ENCODE measurements at places on chromosomes 4 and X.

DNA sequence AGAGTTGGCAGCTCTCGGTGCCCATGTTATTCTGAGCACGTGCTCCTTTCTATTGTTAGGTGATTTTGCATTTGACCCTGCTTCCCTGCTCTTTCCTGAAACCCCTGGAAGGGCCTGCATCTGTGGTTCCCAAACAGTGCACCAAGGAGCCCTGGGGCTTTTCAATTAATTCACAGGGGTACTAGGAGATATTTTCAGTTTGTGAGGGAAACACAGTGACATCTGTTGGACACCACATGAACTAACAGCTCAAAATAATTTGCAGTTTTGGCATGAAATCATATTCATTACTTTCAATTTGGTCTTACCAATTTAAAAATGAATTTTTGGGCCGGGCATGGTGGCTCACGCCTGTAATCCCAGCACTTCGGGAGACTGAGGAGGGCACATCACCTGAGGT lies 156.6 kb downstream of the GATB start:
- peak; percentile 15 for DNase-seq
- H3K27ac ChIP-seq = no peak overlapping the region
- no peaks in the 10 kb centered on the region for H3K36me3 ChIP-seq
- H3K27me3 ChIP-seq = no peaks in the 10 kb centered on the region

DNA sequence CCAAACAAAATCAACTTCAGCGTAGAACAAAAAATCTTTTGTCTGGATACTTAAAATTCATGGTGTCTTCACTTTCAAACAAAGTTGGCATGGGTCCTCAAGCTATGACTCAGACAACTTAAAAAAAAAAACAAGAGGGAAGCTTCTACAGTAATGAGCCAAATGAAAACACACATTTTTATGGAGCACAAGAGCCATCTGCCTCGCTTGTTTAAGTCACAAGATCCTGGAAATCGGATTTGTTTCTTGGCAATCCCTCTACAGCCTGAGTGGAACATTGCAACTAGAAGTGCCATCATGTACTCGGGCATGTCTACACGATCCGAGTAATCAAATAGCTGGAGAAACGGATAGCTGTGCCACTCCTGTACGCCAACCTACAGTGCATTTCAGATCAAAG lies 22.6 kb downstream of the LAMP2 start:
- no peaks in the 10 kb centered on the region for H3K4me1 ChIP-seq
- H3K4me3 ChIP-seq = no peak overlapping the region
- peaks cover 6% of the 10 kb centered on the region for H3K36me3 ChIP-seq

- no peaks in the 10 kb centered on the region for H3K36me3 ChIP-seq
- H3K4me3 ChIP-seq = no peak overlapping the region
- H3K27me3 ChIP-seq = no peaks in the 10 kb centered on the region
- no peaks in the 10 kb centered on the region for H3K4me1 ChIP-seq
- no peak overlapping the region for H3K27ac ChIP-seq
Observed at GRCh38 chr4:121564840-121565375, 131.9 kb downstream of the ANXA5 start.

GRCh38 chr4:154416190-154416547 lies 75.4 kb downstream of the DCHS2 start:
- peak; percentile 1 for DNase-seq
- H3K4me1 ChIP-seq = no peaks in the 10 kb centered on the region
- H3K27me3 ChIP-seq = no peaks in the 10 kb centered on the region
- H3K4me3 ChIP-seq = no peak overlapping the region

DNA sequence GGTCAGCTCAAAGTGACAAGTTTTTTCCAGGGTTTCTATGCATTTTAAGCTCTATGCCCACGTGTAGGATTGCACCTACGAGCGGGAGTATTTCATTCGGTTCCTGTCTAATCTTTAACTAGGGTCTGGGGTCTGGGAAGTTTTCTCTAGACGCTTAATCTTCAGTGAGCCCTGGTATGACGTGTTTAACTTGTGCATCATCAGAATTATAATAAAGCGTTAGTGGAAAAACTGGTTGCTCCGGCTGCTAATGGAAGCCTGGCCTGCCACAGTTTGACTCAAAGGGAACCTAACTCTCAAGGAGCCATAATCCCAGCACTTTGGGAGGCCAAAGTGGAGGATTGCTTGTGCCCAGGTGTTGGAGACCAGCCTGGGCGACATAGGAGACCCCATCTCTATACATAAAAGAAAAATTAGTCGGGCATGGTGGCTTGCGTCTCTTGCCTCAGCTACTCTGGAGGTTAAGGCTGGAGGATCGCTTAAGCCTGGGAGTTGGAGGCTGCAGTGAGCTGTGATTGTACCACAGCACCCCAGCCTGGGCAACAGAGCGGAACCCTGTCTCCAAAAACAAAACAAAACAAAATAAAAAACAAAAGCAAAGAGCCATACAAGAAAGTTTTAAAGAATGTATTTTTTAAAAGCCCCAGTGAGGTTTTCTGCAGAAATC lies 30.2 kb downstream of the ARSD start:
- DNase-seq = peak; percentile 58
- no peaks in the 10 kb centered on the region for H3K27me3 ChIP-seq
- peak overlapping the region; percentile 95 for H3K27ac ChIP-seq
- peaks cover 35% of the 10 kb centered on the region for H3K4me1 ChIP-seq

DNA sequence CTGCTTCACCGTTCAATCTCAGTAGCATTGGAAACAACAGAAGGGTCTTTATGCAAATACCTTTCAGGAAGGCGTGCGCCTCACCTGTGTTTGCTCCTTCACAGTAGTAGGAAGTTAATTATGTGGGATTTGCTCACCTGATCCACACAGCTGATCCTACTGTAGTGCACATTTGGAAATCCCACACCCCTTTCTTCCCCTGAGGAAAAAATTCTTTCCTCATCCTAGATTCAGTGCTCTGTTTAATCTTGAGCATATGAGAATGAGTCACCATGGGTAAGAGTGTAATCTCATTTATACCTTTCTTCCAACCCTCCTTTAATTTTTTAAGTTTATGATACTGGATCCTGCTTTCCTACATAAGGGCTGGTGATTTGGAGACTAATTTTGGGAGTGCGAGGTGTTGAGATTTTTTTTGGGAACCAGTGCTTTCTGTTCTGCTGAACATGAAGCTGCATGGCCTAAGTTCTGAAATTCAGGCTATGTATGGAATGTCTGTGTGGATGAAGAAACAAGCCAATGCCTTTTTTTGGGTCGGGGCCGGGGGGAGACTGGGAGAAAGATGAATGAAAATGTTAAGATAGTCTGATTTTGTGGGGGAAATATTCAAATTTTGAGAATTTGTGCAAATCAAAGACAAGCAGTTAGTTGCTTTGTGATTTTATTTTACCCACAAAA lies 19.0 kb downstream of the GAB1 start:
- no peaks in the 10 kb centered on the region for H3K27me3 ChIP-seq
- H3K36me3 ChIP-seq = peaks cover 3% of the 10 kb centered on the region
- H3K4me3 ChIP-seq = no peak overlapping the region
- peak; percentile 47 for DNase-seq

- H3K36me3 ChIP-seq = no peaks in the 10 kb centered on the region
- no peak for DNase-seq
- no peaks in the 10 kb centered on the region for H3K4me1 ChIP-seq
- no peaks in the 10 kb centered on the region for H3K27me3 ChIP-seq
Observed at GRCh38 chr4:117907646-117908045, 126.6 kb upstream of the NDST3 start.

DNA sequence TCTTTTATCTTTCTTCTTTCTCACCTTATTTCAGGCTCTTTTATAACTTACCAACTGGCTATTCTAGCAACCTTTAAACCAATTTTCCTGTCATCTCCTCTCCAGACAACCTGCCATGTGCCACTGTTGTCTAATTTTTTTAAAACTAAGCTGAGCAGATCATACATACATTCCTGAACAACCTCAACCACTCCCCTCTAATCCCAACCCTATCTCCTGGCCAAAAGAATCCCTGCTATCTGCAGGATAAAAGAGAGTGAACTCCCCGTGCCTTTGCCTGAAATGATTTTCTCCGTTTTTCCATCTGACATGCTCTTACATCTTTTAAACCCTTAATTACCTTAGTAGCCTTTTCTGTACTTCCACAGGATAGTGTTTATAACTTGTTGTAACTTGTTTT lies 35.5 kb downstream of the DCUN1D4 start:
- H3K4me3 ChIP-seq = no peak overlapping the region
- peaks cover 4% of the 10 kb centered on the region for H3K4me1 ChIP-seq
- no peak for DNase-seq
- H3K27me3 ChIP-seq = no peaks in the 10 kb centered on the region

DNA sequence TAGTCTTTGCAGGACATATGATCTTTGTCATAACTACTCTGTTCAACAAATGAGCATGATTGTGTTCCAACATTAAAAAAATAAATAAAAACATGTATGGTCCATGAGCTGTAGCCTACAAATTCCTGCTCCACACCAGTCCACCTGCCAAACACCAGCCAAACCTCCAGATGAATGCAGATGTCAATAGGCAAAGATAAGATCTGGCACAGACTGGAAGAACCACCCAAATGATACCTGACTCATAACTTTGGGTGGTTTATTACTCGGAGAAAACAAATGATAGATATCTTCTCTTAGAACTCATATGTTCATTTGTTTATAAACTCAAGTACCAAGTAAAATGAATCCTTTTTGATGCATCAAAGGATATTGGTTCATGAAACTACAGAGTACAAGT lies 425.1 kb downstream of the GBA3 start:
- no peak for DNase-seq
- no peak overlapping the region for H3K27ac ChIP-seq
- no peaks in the 10 kb centered on the region for H3K4me1 ChIP-seq
- no peak overlapping the region for H3K4me3 ChIP-seq
- H3K36me3 ChIP-seq = no peaks in the 10 kb centered on the region

GRCh38 chrX:109553862-109554261 lies 17.2 kb downstream of the NXT2 start:
- H3K4me1 ChIP-seq = no peaks in the 10 kb centered on the region
- H3K27me3 ChIP-seq = no peaks in the 10 kb centered on the region
- no peak overlapping the region for H3K27ac ChIP-seq

- H3K36me3 ChIP-seq = no peaks in the 10 kb centered on the region
- H3K4me3 ChIP-seq = no peak overlapping the region
- H3K4me1 ChIP-seq = no peaks in the 10 kb centered on the region
- H3K27ac ChIP-seq = no peak overlapping the region
Observed at GRCh38 chrX:11138498-11139390, 27.6 kb downstream of the HCCS start.

- H3K27ac ChIP-seq = no peak overlapping the region
- H3K27me3 ChIP-seq = no peaks in the 10 kb centered on the region
- H3K4me1 ChIP-seq = no peaks in the 10 kb centered on the region
Observed at GRCh38 chrX:118631586-118631985, 95.8 kb upstream of the IL13RA1 start.

DNA sequence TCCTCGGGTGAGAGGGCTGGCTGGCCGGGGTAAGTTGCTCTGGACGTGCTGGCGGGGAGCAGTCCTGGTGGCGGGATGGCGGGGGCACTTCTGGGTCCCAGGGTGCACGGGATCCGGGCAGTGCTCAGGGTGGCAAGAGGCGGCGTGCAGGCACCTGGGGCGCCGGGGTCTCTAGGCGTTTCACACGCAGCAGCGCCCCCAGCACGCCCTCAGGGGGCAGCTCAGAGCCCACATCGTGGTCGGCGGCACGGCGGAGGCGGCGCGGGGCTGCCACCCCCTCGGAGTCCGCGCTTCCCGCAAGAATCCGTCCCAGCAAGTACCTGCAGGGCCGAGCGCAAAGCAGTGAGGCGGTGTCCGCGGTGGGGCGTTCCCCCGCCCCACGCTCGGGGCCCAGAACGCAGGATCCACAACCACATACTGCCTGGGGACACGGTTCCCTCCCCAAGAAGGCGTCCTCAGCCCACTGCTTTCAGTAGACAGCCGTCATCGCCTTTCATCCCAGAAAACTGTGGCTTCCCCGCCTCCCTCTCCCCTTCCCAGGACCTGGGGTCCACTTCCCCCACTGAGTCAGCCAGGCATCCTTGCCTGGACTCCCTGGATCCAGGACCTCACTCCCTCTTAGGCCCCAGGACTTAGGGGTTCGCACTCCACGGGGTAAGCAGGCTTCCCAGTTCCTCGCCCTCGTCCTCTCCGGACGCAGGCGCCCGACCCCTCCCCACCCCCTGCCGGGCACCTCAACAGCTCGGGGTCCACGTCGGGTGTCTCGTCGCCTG lies 4.1 kb downstream of the PCSK1N start:
- H3K27ac ChIP-seq = no peak overlapping the region
- peaks cover 4% of the 10 kb centered on the region for H3K27me3 ChIP-seq
- no peak overlapping the region for H3K4me3 ChIP-seq
- no peaks in the 10 kb centered on the region for H3K36me3 ChIP-seq

GRCh38 chr4:29459926-29460325 lies 1260.2 kb upstream of the PCDH7 start:
- no peaks in the 10 kb centered on the region for H3K27me3 ChIP-seq
- no peaks in the 10 kb centered on the region for H3K36me3 ChIP-seq
- no peak overlapping the region for H3K27ac ChIP-seq
- no peak for DNase-seq
- no peaks in the 10 kb centered on the region for H3K4me1 ChIP-seq

GRCh38 chr4:172356016-172356415 lies 542.8 kb downstream of the GALNTL6 start:
- H3K4me3 ChIP-seq = no peak overlapping the region
- H3K27ac ChIP-seq = no peak overlapping the region
- no peak for DNase-seq
- H3K36me3 ChIP-seq = no peaks in the 10 kb centered on the region
- H3K27me3 ChIP-seq = no peaks in the 10 kb centered on the region
- H3K4me1 ChIP-seq = no peaks in the 10 kb centered on the region

DNA sequence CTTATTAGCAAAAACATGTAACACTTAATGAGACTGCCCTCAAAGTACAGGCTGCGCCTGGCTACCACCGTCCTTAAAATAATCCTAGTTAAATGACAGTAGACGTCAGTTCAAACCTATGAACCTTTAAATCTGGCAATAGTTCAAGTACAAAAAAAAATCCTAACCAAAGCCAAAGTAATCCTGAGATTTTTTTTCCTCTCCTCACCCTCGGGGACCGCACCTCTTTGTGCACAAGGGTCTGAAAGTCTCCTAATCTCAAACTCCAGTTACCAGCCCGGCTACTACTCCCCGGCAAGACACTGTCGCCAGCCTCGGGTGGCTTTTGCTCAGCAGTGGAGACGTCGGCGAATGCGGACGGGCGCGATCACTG lies 439 bp downstream of the SEC31A start:
- H3K4me3 ChIP-seq = peak overlapping the region; percentile 99
- no peak for DNase-seq
- H3K27ac ChIP-seq = peak overlapping the region; percentile 99

DNA sequence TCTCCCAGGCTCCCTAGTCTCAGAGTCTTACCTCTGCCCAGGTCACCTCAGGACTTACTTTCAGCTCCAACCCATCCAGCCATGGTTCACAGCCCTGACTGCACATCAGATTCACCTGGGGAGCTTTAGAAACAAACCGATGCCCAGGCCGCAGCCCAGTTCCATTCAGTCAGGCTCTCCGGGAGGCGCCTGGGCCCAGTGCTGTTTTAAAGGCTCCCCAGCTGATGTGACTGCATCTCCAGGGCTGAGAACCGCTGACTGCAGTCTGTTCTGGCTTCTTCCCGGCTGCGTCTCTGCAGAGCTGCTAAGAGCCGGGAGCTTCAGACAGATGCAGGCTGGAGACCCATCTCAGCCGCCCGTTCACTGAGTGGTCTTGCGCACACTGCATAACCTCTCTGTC lies 44.4 kb upstream of the LGI2 start:
- no peaks in the 10 kb centered on the region for H3K4me1 ChIP-seq
- no peak for DNase-seq
- H3K4me3 ChIP-seq = no peak overlapping the region
- no peaks in the 10 kb centered on the region for H3K36me3 ChIP-seq

GRCh38 chr4:87937523-87937922 lies 38.0 kb upstream of the SPP1 start:
- H3K4me3 ChIP-seq = no peak overlapping the region
- H3K27ac ChIP-seq = no peak overlapping the region
- H3K36me3 ChIP-seq = no peaks in the 10 kb centered on the region
- no peaks in the 10 kb centered on the region for H3K4me1 ChIP-seq
- peaks cover 3% of the 10 kb centered on the region for H3K27me3 ChIP-seq

Measured in small intestine (tissue), 16 donors.